Adrenal gland (tissue), 19 donors: ENCODE measurements at places on chromosomes 2 and 18. TPM values are rescaled to one million over a fixed set of nuclear protein-coding genes. Genes with fewer than 3 reads are reported as not detected.

DNA sequence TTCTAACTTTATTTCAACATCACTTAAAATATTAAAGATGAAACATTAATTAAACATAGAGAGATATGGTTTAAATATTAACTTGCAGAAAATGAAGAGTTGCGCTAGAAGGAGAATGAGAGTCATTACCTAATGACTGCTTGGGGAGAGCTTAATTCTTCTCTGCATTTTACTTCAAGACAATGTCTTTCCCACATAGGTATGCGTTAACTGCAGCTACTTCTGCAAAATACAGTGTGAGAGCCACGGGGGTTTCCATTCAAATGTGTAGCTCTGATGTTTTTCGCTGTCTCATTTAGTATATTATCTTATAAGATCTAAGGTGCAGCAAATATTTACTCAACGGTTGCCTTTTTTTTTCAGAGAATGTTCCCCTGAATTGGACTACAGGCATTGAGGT is 126.7 kb downstream of the TMX3 start:
- no peak for DNase-seq

- no peak for DNase-seq
Measured at GRCh38 chr2:241741016-241741415, 6.6 kb downstream of the D2HGDH start.

DNA sequence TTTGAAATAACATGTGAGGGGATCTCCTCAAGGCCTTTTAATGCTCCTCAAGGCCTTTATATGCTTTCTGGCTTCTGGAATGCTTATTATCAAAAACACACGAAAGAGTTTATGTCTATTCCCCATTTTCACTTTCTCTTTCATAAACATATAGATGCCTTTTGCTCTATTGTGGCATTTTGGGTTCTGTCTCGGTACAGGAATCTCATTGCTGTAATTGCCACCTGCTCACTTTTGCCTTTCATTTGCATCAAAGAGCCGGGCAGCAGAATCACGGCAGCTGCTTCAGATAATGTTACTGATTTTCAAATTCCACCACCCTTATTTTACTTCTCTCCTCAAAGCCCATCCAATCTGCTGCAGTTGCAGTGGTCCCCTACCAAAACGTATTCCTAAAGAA is 54.8 kb upstream of the LPIN2 start:
- DNase-seq: no peak

GRCh38 chr2:122273785-122274419 is 518.5 kb downstream of the TSN start:
- no peak for DNase-seq

DNA sequence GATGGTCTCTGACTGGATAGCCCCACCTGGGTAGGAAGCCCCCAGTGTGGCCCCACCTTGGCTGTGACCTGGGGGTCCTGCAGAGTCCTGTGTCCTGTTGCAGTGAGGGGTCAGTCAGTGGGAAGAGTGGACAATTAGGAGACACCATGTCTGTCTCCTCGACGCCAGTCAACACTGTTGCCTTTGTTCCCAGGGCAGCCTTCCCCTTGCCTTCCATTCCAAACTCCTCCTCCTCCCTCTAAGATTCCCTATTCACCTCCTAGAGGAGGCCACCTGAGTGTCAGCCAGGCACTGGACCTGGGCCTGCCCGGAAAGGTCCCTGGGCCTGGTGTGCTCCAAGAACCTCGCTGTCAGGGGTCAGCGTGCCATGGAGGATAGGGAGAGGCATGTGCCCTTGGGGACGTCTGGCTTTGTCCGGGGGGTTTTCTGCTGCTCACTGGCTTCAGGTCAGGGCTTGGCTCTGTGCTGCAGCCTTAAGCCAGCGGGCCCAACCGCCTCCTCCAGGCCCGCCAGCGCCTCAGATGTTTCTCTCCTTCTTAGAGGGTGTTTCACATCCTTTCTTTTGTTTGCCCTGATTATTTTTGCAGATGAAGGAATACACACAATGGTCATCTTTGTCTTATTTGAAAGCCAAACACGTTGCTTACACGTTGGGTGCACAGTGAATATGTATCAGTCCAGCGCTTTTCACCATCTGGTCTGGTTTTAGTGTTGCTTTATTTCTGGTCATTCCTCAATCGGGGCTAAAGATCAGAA is 68.9 kb downstream of the HPCAL1 start:
- no peak for DNase-seq

GRCh38 chr2:8851811-8852560 is 14.6 kb upstream of the KIDINS220 start:
- DNase-seq: no peak

The SPR gene
- 103 TPM for total RNA-seq
